ENCODE measurements at places on chromosomes 3 and 15.
A peak's percentile ranks its signal among the peaks of the same experiment; 100 is the strongest.

DNA sequence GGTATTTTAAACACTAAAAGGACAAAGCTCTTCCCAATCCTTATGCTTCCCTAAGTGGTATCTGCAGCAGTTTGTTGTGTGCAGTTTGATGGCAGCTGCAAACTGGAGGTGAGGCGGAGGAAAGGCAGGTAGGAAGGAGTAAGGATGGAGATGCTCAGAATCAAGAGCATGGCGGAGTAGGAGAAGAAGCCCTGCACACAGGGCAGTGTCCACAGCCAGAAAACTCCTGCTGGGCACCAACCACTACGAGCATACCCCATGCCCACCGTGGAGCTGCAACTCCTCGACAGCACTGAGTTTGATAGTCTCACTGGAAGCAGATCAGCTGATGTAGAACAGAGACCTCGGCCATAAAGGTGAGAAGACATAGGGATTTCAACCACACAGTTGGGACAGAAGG lies 30.3 kb upstream of the ESYT3 start:
- DNase-seq, result no peak

- no peak for DNase-seq
Measured at GRCh38 chr3:23826382-23827064, 20.8 kb downstream of the UBE2E1 start.

DNA sequence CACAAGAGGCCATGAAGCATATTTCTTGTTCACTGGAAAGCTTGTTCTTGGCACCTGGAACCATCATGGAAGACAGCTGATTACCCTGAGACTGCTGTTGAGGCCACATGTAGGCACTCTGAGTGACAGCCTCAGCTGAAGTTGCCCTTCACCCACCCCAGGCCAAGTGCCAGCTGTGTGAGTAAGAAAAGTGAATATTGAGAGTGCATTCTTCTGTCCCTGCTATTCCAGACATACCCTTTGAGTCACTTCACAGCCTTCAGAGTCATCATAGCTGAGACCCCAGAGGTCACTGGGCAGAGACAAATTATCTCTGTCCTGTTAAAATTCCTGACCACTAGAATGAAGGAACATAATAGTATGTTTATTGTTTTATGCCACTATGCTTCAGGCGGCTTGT lies 79.6 kb downstream of the NFKBIZ start:
- DNase-seq, result no peak

GRCh38 chr3:129266651-129267050 lies 12.0 kb upstream of the HMCES start:
- no peak for DNase-seq

GRCh38 chr3:115095236-115095635 lies 51.9 kb downstream of the ZBTB20 start:
- DNase-seq, result no peak

GRCh38 chr3:64443546-64444381 lies 218.5 kb upstream of the PRICKLE2 start:
- no peak for DNase-seq

DNA sequence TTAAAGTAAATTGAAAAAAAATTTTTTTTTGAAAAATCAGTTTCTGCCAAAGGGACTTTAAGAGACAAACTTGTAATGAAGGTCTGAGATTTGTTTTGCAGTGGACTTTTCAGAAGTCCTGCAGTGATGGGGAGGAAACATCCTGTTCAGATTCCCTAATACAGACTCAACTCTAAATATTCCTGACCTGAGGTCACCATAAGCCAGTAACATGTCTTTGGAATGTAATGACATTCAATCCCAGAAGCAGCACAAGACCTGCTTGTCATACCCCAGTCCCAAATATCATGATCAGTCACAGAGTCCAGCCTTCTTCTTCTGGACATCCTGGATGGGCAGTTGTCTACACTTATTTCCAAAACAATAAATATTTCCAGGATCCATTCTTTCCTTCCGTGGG lies 53.6 kb downstream of the TMEM39A start:
- DNase-seq, result no peak

- DNase-seq, result peak; percentile 23
Measured at GRCh38 chr3:113747283-113748046, 630 bp downstream of the ATP6V1A start.

DNA sequence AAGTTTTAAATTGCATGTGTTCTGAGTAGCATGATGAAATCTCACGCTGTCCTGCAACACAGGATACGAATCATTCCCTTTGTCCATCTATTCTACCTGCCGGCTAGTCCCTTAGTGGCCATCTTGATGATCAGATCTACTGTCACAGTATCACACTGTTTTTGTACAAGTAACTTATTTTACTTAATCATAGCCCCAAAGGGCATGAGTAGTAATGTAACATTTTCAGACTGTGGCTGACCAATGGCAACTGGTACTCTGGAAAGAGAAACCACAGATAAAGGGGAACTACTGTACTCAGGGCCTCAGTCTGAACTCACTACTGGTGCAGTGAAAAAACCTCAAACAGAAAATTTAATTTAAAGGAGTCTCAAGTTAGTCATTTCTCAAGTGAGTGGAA lies 127.3 kb upstream of the MRPL3 start:
- DNase-seq, result no peak

GRCh38 chr3:56926243-56926946 lies 124.6 kb upstream of the ARHGEF3 start:
- DNase-seq, result no peak

DNA sequence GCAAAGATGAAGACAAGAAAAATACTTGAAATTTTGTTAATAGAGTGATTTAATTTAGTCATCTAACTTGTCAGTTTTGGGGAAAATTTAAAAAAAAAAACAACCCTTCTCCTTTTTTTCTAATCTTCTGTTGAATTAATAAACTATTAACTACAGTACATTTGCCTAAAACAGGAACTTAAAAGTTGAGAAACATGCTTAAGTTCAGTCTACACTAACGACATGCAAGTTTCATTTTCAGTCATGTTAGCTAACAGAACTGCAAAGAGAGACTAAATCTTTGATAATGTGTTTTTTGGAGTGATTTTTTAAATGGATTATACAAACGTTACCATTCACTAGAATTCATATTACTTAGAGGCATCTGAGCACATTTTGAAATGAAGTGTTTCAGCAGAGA lies 71.9 kb upstream of the MBNL1 start:
- DNase-seq, result no peak

GRCh38 chr3:197256836-197257444 lies 41.5 kb downstream of the DLG1 start:
- DNase-seq, result peak; percentile 18

DNA sequence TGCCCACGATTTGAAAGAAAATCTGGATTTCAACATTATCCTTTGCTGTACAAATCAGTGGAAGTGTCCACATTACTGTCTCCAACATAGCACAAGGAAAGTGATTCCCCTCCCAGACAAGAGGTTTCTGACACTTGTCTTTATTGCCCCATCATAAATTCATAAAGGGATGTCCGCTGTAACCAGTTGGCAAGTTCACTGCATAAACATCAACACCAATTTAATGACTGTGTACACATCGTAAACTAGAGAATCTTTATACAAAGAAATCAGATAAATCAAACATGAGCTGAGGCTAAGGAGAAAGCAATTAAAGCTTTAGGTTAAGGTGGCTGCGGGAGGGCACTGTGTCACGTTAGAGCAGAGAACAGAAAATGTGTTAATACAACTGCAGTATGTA lies 129.8 kb downstream of the MEIS2 start:
- no peak for DNase-seq

GRCh38 chr3:78368636-78369345 lies 1328.9 kb downstream of the ROBO2 start:
- DNase-seq, result no peak

DNA sequence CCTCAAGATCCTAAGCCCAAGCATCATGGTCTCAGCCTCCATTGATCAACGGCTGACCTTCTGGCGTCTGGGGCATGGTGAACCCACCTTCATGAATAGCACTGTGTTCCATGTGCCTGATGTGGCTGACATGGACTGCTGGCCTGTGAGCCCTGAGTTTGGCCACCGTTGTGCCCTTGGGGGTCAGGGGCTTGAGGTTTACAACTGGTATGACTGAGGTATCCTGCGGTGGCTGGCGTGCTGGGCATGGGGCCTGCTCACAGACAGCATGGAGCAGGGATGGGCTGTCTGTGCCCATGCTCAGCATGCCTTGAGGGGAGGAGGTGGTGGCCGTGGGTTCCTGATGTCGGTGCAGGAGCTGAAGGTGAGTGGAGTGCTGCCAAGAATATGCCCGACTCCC lies 3.3 kb downstream of the DALRD3 start:
- no peak for DNase-seq

GRCh38 chr3:128426128-128426921 lies 40.4 kb downstream of the DNAJB8 start:
- no peak for DNase-seq

DNA sequence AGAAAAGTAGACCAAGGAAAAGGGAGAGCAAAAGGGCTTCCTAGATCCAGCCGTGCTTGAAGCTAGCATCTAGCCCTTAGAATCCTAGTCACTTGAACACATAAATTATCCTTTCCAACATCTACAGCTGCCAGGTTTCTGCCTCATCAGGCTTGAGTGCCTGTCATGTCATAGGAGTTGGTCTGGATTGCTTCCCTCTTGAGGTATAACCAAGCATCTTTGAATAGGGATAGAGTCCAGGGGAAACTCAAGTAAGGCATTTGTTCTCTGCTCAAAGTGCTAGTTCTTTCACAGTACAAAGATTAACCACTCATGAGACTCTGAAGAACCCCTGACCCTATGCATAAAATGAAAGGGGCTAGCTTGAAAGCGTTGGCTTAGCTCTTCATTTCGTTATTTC lies 72.3 kb downstream of the SLCO3A1 start:
- no peak for DNase-seq

GRCh38 chr3:124298951-124299350 lies 307.0 kb upstream of the ROPN1 start:
- DNase-seq, result no peak

DNA sequence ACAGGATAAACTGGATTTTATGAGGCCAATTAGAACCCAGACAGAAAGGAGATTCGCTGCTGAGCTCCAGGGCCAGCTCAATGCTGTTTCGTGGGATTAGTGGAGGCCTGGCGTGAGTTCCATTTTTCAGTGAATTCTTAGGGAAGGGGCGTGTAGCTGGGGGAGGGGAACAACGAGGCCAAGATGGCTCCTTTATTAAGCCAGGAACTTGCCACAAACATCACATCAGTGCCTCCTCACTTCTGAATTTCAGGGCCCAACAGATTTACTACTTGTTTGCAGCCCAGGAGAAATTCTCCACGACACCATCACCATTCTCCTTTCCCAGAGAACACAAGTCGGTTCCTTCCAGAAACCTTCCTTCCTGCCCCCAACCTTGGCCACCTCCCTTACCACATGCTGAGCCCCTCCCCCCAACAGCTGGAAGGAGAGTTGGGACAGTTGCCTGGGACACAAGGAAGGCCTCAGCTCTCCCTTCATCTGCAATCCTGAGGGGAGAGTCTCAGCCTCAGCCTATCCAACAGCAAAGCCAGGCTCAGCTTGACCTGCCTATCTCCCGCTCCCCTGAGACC lies 5.8 kb downstream of the IGDCC4 start:
- DNase-seq, result no peak

GRCh38 chr15:46591462-46591861 lies 956.6 kb downstream of the SQOR start:
- no peak for DNase-seq

DNA sequence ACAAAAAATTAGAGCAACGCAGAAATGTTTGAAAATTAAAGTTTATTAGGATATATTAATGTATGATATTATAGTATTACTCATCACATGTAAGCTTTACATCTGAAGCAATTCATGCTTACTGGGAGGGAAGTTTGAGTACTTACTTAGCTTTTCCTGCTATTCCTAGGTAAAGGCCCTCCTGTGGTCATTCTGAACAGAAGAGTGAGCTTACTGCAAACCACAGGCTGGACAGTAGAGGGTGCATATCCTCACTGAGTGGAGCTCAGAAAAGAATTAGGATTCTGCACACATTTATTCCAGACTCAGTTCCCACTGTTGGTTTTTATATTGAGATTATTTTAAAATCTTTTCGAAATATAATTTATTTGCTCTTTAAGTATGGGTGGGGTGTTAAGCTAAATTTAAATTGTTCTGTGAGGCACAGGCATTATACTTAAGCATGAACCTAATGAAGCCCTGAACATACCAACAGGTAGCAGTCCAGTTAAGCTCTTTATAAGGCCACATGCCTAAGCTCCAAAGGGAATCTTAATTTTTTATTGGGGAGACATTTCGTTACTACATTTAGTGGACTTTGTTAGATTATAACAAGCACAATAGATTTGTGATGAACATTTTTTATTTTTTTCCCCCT lies 10.2 kb downstream of the MRPS22 start:
- DNase-seq, result peak; percentile 23

GRCh38 chr15:64011736-64012135 lies 34.5 kb downstream of the DAPK2 start:
- no peak for DNase-seq

- no peak for DNase-seq
Measured at GRCh38 chr3:156648086-156648485, 26.3 kb upstream of the TIPARP start.

GRCh38 chr3:114376516-114377185 lies 82.8 kb downstream of the TIGIT start:
- DNase-seq, result no peak

DNA sequence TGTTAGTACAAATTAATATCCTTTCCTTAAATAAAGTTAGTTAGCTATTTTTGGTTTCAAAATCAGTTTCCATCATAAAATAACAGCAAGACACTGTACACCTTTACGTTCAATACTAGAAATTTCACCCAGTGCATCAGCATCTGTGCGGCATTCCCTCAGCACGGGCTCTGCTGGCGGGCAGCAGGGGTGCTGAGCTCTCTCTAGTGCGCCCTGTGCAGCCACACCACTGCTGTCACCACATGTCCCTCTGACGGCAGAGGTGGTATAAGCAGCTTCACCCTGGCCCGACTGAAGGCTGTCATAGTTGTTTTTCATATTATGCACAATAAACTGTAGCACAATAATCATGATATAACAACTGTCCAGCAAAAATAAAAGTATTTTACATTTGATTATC lies 35.4 kb downstream of the FAN1 start:
- no peak for DNase-seq

DNA sequence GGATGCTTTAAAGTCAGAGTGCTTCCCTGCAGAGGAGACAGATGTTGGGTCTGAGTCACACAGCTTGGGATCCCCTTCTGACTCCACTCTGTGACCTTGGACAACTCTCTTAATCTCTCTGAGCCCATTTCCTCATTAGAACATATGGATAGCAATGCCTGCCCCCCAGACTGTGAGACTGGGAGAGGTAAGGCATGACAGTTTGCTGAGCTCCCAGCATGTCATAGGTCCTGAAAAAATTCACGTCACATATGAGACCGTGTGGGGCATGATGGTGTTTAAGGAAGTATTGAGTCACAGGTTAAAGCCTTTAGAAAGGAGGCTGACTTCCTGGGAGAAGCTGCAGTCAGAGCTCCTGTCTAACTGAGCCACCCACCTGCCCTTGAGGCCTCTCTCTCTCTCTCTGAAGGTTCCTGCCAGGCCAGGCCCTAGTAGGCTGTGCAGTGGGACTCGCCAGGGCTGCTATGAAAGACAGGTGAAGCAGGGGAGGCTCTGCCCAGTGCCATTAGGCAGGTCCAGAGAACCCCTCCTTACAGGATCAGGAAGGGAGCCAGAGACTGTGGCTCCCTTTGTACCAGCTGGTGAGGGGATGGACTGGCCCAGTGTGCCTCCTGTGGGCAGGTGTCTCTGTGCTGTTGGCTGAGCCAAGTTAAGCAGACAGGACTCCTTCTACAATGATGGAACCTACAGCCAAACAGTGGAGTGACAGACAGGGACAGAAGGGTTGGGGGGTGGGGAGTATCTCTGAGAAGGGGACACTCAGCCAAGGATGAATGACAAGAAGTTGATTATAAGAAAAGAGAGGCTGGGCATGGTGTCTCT lies 19.5 kb upstream of the DOCK3 start:
- no peak for DNase-seq

All from DMS 273 treated with DMSO at 0.1 percent for 48 hours (cell line).